Kidney (tissue), 22 donors: ENCODE measurements at places on chromosomes 7 and 10. TPM values are rescaled to one million over a fixed set of nuclear protein-coding genes. Genes with fewer than 3 reads are reported as not detected.

NACAD gene
- polyA plus RNA-seq = 5.0 TPM

DNA sequence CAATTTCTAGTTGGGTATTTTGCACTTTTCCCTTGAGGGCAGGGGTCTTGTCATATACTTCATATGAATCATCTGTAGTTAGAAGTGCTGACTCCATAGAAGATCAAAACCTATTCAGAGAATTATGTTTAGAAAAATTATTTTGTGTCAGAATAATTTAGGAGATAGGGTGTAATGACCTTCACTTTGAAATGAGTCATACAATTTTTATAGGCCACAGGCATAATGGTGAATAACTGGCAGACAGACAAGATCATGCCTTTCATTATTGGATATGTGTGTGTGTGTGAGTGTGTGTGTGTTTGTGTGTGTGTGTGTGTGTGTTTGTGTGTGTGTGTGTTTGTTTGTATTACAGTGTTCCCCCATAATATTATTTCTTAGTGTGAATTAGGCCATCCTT is 523.0 kb downstream of the ANKRD7 start:
- no peak for DNase-seq
- no peak overlapping the region for H3K27ac ChIP-seq
- H3K27me3 ChIP-seq = no peaks in the 10 kb centered on the region
- H3K36me3 ChIP-seq = no peaks in the 10 kb centered on the region

DNA sequence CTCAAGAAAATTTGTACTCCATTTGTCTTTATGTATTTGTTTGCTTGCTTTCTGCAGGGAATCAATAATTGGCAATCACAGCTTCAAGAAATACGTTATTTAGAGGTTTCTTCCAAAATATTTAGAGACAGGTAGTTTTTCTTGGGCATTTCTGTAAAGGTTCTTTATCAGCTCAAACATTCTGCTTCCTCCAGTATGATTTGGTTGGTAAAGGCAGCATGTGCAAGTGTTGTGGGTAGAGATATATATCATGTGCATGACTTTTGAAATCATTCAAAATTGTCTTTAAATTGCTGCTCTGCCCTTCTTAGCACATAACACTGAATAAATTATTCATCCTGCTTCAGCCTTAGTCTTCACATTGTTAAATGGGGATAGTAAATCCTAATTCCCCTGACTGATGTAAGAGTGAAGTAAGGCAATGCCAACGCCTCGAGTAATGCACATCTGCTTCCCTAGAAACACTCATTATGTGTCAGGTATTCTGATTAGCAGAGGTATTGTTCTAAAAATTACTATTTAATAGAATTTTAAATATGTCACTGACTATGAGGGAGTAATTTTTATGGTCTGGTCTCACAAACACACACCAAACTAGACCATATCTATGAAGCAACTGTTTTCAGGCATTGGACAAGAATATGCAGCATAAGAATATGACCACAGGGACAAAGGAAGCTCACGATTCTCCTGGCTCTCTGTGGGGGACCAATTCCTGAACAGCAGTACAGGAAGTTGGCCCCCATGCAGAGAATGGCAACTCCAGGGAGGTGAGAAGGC is 77.3 kb upstream of the AKR1E2 start:
- no peak overlapping the region for H3K27ac ChIP-seq
- H3K4me1 ChIP-seq = no peaks in the 10 kb centered on the region
- H3K36me3 ChIP-seq = no peaks in the 10 kb centered on the region
- H3K27me3 ChIP-seq = no peaks in the 10 kb centered on the region
- DNase-seq = no peak

GRCh38 chr10:24150853-24151252 is 58.1 kb upstream of the KIAA1217 start:
- no peak for DNase-seq
- no peak overlapping the region for H3K27ac ChIP-seq
- no peak overlapping the region for H3K4me3 ChIP-seq
- H3K4me1 ChIP-seq = peaks cover 7% of the 10 kb centered on the region

DNA sequence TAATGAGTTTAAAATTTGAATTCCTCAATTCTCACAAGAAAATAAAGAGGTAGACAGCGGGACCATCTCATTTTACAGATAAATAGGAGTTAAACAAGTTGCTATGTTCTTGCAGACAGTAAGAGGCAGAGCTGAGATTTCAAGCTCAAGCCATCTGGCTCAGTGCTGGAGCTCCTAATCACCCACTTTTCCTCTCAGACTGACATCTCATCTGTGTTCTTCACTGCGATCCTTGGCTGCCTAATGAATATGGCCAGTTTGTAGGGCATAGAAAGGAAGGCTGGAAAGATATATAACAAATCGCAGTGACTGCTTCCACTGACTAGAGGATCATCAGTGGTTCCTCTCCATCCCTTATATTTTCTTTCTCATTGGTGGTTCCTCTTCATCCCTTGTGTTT is 151.2 kb downstream of the MPP7 start:
- H3K27me3 ChIP-seq = no peaks in the 10 kb centered on the region
- no peaks in the 10 kb centered on the region for H3K4me1 ChIP-seq
- no peak overlapping the region for H3K4me3 ChIP-seq
- H3K36me3 ChIP-seq = no peaks in the 10 kb centered on the region

SVIL gene
- polyA plus RNA-seq = 7.4 TPM

GRCh38 chr7:134045716-134046115 is 81.4 kb upstream of the LRGUK start:
- no peak overlapping the region for H3K27ac ChIP-seq
- DNase-seq = no peak
- H3K27me3 ChIP-seq = no peaks in the 10 kb centered on the region
- no peak overlapping the region for H3K4me3 ChIP-seq

- no peaks in the 10 kb centered on the region for H3K36me3 ChIP-seq
- H3K4me1 ChIP-seq = no peaks in the 10 kb centered on the region
- H3K27ac ChIP-seq = no peak overlapping the region
- no peaks in the 10 kb centered on the region for H3K27me3 ChIP-seq
- DNase-seq = peak; percentile 83
- H3K4me3 ChIP-seq = no peak overlapping the region
These were observed 36.8 kb upstream of the NUB1 start for GRCh38 chr7:151304856-151305255.

DNA sequence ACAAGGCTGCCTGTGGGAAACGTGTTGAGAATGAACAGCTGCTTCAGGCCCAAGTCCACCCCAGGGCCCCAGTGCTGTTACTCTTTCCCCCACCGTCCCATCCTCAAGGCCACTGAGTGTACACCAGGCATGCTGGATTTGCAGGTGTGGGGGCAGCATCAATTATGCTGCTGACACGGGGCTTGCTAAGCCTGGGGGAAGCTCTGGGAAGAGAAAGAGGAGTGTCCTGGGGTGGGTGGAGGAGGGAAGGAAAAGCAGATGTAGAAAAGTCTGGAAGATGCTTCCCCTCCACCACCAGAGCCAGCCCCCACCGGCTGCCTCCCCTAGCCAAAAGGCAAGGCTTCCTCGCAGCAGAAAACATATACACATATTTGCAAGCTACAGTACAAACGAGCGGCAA is 153.9 kb downstream of the CDH23 start:
- no peak for DNase-seq
- no peak overlapping the region for H3K4me3 ChIP-seq
- no peaks in the 10 kb centered on the region for H3K36me3 ChIP-seq
- no peaks in the 10 kb centered on the region for H3K27me3 ChIP-seq
- peaks cover 3% of the 10 kb centered on the region for H3K4me1 ChIP-seq

LRRC4 gene
- 3.2 TPM for polyA plus RNA-seq

GRM3 gene
- not detected for polyA plus RNA-seq

LRIT1 gene
- polyA plus RNA-seq = not detected

SKAP2 gene
- 20.0 TPM for polyA plus RNA-seq

GRCh38 chr7:4707217-4707741 is 25.2 kb downstream of the FOXK1 start:
- H3K27ac ChIP-seq = no peak overlapping the region
- H3K4me1 ChIP-seq = no peaks in the 10 kb centered on the region
- DNase-seq = peak; percentile 82
- peaks cover 3% of the 10 kb centered on the region for H3K36me3 ChIP-seq
- no peak overlapping the region for H3K4me3 ChIP-seq
- H3K27me3 ChIP-seq = no peaks in the 10 kb centered on the region

LMTK2 gene
- polyA plus RNA-seq = 3.3 TPM

- no peaks in the 10 kb centered on the region for H3K36me3 ChIP-seq
- DNase-seq = peak; percentile 6
- no peaks in the 10 kb centered on the region for H3K27me3 ChIP-seq
- no peak overlapping the region for H3K4me3 ChIP-seq
- no peak overlapping the region for H3K27ac ChIP-seq
These were observed 133.4 kb upstream of the CSTF2T start for GRCh38 chr10:51832652-51833383.

DNA sequence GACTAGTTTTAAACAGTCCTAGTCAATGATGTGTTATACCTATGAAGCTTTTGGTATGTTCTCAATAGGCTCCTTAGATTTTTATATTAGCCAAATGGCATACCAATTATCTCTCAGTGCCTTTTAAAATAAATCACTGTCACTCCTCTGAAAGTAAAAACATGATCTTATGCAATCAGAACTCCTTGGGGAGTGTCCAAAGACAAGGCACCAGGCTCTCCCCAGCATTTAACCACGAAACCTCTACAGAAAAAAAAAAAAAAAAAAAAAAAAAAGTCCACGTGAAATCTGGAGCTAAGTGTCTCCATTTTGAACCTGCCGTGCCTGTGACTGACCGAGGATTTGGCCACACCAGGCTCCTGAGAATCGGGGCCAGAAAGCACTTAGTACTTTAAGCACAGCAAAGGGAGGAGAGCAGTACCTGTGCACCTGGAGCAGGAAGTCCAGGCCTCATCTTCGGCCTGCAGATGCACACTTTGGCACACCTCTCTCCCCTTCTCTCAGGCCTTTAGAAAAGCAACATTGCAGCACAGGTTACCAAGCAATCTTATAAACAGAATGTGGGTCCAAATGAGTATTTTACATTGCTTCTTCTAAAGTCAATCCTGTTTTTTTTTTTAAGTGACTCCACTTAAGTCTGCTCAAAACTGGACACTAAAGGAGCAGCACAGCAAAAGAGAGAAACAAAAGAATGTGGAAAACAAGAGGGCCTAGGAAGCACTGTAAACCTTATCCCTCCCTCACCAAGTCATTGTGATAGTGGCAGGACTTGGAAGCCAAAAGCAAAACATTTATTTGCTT is 1.5 kb downstream of the FAM13C start:
- no peaks in the 10 kb centered on the region for H3K36me3 ChIP-seq
- H3K27me3 ChIP-seq = peaks cover 4% of the 10 kb centered on the region
- no peaks in the 10 kb centered on the region for H3K4me1 ChIP-seq

DNA sequence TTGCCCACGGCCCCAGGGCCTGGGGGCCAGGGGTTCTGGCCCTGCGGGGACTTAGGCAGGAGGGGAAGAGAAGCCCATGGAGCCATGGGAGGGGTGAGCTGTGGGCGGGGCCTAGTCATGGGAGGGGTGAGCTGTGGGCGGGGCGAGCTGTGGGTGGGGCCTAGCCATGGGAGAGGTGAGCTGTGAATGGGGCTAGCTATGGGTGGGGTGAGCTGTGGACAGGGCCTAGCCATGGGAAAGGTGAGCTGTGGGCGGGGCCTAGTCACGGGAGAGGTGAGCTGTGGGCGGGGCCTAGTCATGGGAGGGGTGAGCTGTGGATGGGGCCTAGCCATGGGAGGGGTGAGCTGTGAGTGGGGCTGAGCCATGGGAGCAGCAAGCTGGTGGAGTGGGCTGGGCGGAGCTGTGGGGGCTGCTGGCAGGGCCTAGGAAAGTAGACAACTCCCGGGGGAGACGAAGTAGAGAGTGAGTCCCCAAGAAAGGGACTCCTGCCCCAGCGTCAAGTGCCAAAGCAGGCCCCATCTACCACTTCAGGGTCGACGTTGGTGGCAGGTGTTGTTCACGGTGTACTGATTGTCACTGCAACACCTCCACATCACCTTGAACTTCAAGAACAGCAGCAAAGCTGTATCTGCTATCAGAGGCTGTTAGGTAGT is 19.2 kb upstream of the TTYH3 start:
- no peak for DNase-seq
- no peak overlapping the region for H3K27ac ChIP-seq
- no peak overlapping the region for H3K4me3 ChIP-seq
- H3K4me1 ChIP-seq = peaks cover 18% of the 10 kb centered on the region
- peaks cover 5% of the 10 kb centered on the region for H3K36me3 ChIP-seq

- H3K4me1 ChIP-seq = no peaks in the 10 kb centered on the region
- peak overlapping the region; percentile 36 for H3K4me3 ChIP-seq
- DNase-seq = no peak
These were observed 1.5 kb downstream of the MLLT10 start for GRCh38 chr10:21535494-21535965.

GRCh38 chr7:74026903-74027682 is 880 bp upstream of the ELN start:
- no peaks in the 10 kb centered on the region for H3K27me3 ChIP-seq
- no peak overlapping the region for H3K4me3 ChIP-seq
- peak; percentile 88 for DNase-seq
- peak overlapping the region; percentile 67 for H3K27ac ChIP-seq
- no peaks in the 10 kb centered on the region for H3K36me3 ChIP-seq
- peaks cover 5% of the 10 kb centered on the region for H3K4me1 ChIP-seq

- no peak overlapping the region for H3K4me3 ChIP-seq
- DNase-seq = no peak
- H3K27ac ChIP-seq = no peak overlapping the region
- no peaks in the 10 kb centered on the region for H3K27me3 ChIP-seq
- H3K4me1 ChIP-seq = no peaks in the 10 kb centered on the region
These were observed 7.0 kb upstream of the TMEM243 start for GRCh38 chr7:87226495-87226894.

GRCh38 chr7:16989811-16990413 is 108.1 kb upstream of the AGR3 start:
- peak; percentile 21 for DNase-seq
- H3K27ac ChIP-seq = no peak overlapping the region
- no peaks in the 10 kb centered on the region for H3K27me3 ChIP-seq

CXCL12 gene
- polyA plus RNA-seq = 111 TPM

ADCY1 gene
- polyA plus RNA-seq = 2.9 TPM

ACTR3C gene
- 15.8 TPM for polyA plus RNA-seq

ADAP1 gene
- polyA plus RNA-seq = 36.4 TPM

DNA sequence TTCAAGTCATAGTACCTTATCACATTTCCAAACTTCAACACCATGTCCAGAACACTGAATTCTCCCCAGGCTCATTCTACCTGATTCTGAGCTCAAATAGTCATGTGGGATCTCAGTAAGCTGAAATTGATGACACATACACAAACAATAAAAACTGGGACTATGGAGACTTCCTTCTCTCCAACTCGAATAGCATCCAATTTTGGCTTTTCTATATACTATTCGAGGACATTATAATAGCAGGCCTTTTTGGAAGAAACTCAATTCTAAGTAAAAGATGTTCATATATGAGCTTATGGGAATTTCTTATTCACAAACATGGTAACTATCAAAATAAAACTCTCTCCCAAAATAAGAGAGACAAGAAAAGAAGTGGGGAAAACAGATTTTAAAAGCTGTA is 551 bp upstream of the TAS2R40 start:
- no peak for DNase-seq
- no peaks in the 10 kb centered on the region for H3K27me3 ChIP-seq
- H3K36me3 ChIP-seq = no peaks in the 10 kb centered on the region
- H3K27ac ChIP-seq = no peak overlapping the region

DNA sequence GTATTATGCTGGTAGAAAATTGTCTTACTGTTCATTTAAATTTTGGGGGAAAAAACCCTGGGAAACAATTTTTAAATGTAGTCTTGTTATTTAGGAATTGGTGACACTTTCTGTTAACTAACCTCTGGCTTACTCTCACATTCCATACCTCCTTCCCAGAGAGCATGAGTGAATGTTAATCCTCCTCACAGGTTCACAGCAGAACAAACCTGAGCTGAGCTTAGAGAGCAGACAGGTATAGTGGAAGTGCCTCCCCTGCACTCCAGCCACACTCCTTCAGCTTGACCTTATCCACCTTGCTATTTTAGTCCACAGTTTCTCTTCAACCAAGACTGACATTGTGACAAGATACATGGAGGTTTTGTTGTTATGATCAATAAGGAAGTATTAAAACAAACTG is 235.9 kb downstream of the FOXP2 start:
- no peak overlapping the region for H3K27ac ChIP-seq
- no peaks in the 10 kb centered on the region for H3K27me3 ChIP-seq
- no peaks in the 10 kb centered on the region for H3K36me3 ChIP-seq
